ENCODE measurements at places on chromosomes 16 and 17. TPM values are rescaled to one million over a fixed set of nuclear protein-coding genes. Genes with fewer than 3 reads are reported as not detected.

Gene PIMREG
- total RNA-seq: 1.1 TPM

Gene CA4
- not detected for total RNA-seq

- no peak for DNase-seq
- H3K4me3 ChIP-seq: peak within 1 kb of the TSS; percentile 17
- no peak within 1 kb of the TSS for H3K27ac ChIP-seq
- no peaks in the 10 kb centered on the region for H3K36me3 ChIP-seq
- peaks cover 25% of the 10 kb centered on the region for H3K4me1 ChIP-seq
- peaks cover 9% of the 10 kb centered on the region for H3K27me3 ChIP-seq
Measured at GRCh38 chr17:39737760-39738567, at the start of gene GRB7. Gene GRB7 (plus strand): TSS chr17:39737938. CDS start chr17:39742302, 4,364 bp downstream.

GRCh38 chr17:67183531-67183930 is 61.5 kb downstream of the HELZ start:
- DNase-seq: peak; percentile 12
- H3K36me3 ChIP-seq: peaks cover 7% of the 10 kb centered on the region
- H3K4me1 ChIP-seq: no peaks in the 10 kb centered on the region
- H3K27ac ChIP-seq: no peak overlapping the region
- H3K27me3 ChIP-seq: no peaks in the 10 kb centered on the region

DNA sequence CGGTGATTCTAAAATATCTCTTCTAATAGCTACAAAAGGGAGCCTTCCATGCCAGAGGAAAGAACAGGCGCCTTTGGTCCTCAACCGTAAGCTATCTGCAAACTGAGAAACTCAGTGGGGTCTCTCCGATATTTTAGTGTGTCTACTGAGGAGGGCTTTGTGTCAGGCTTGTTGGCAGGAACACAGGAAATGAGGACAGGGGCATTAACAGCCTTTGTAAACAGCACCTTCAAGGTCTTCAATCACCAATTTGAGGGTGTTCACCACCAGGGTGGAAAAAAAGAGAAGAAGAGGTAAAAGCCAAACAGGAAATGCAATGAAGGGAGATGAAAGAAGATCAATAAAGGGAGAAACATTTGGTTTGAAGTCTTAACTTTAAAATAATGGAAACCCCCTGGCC is 580.1 kb upstream of the SALL1 start:
- H3K27ac ChIP-seq: no peak overlapping the region
- H3K4me1 ChIP-seq: no peaks in the 10 kb centered on the region
- H3K4me3 ChIP-seq: no peak overlapping the region
- H3K27me3 ChIP-seq: no peaks in the 10 kb centered on the region
